Cerebellum (tissue), 4 donors: ENCODE measurements at places on chromosomes 6 and 20. TPM values are rescaled to one million over a fixed set of nuclear protein-coding genes. Genes with fewer than 3 reads are reported as not detected.

Gene PACSIN1
- 4.3 TPM for total RNA-seq

GRCh38 chr6:152391179-152391880 lies 245.8 kb downstream of the SYNE1 start:
- DNase-seq = no peak

DNA sequence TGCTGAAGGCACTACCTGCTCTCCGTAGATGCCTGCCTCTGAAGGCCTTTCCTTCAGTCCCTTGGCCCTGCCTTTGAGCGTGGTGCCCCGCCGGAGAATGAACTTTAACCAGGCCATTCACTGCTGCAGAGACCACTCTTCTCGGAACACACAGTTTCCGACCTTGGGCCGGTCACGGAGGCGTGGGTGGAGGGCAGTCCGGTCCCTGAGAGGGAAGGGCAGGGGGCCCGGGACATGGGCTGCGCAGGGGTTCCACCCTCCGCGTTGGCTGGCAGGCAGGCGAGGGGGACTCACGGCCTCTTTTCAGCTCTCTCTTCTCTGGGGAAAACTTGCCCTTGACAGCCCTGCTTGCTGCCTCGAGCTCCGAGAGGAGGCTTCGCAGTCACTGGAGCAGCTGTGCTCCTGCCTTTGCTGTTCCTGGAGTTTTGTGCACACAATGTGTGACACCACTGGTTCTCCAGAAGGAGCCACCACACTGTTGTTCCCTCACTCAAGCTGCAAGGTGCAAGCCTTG lies 187.8 kb downstream of the SMOC2 start:
- no peak for DNase-seq

GRCh38 chr6:36239774-36240173 lies 30.1 kb upstream of the PNPLA1 start:
- DNase-seq = no peak

DNA sequence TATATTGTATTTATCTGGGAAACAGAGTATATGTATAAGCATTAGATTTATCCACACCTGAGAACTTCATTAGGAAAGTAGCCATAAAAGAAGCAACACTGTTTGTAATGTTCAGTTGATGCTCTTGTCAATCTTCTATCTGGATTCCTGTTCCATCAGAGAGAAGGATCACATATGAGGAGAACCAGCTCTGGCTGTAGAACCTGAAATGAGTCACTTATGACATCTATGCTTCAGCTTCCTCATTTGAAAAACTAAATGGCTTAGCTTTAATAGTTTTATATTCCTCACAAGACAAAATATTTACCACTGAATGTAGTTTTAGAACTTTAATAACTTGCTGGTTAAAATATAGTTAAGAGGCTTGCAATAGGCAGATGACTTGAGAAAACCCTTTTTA lies 144.7 kb downstream of the TASP1 start:
- no peak for DNase-seq

DNA sequence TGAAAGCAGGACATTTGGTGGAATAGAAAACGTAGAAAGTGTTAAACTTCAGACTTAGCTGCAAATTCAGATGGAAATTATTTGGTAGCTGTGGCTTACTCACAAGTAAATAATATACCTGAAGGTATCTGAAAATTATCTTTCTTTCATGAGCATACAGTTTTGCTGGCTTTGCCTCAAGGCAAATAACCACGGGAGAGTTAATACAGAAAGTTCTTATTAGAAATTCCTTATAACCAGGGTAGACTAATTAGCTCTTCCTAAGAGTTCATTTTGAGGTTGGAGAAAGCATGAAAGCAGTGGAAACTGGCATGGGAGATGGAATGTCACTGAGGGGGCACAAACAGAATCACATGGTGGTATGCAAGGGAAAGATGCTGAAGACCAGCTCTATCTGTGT lies 217.5 kb downstream of the CD83 start:
- no peak for DNase-seq

DNA sequence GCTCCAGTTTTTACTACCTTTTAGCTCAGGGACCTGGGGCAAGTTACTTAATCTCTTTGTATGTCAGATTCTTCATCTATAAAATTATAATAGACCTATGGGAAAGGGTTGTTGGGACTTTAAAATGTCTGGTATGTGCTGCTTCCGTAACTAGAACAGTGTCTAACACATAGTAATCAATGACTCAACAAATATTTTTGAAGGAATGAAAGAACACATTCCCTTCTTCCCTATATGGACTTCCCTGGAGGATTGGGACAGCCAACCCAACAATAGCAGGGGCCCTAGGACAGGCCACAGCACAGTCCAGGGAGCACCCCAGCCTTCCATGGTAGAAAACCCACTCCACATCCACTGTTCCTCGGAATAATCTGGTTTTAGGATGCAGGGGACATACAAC lies 50.7 kb upstream of the TPD52L1 start:
- no peak for DNase-seq

DNA sequence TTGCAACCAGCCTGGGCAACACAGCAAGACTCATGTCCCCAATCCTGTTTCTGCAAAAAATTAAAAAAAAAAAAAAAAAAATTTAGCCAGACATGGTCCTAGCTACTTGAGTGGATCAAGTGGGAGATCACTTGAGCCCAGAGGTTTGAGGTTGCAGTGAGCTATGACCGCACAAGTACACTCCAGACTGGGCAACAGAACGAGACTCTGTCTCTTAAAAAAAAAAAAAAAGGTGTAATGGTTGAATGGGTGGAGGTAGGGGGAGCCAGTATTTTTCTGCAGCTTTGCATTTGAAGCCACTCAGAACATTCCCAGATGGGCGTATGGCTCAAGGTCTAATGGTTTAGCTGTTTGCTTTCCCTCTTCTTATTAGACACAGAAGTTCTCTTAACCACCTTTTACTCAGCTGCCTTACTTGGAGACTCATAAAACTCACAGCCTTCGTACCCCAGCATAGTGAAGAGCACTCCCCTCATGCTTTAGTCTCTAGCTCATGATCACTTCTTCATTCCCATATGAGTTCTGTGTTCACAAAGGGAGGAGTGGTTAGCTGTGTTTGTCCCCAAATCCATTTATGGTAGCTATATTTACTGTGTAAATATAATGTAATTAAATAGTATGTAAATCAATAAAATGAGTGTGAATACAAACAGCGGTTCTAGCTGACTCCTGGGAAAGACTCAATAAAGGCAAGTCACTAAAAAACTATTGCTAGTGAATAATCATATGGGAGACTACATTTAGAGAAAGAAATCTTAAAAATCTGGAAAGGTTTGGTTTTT lies 9.0 kb downstream of the FKBP1A start:
- DNase-seq = no peak

DNA sequence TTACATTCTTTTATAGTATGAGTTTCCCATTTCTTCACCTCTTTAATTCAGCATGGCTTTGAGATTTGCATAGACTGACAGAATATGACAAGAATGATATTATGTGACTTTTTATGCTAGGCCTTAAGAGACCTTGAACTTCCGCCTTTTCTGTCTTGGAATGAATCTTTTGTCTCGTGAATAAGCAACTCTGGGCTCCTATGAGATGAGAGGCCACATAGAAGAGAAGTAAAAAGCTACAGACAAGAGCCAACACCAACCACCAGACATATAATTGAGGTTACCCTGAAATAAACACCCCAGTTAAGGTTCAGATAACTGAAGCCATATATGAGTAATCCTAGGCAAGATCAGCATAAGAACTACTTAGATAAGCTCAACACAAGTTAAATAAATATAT lies 600.8 kb downstream of the MEI4 start:
- DNase-seq = no peak

Gene DSE
- total RNA-seq = 41.1 TPM
